Right ventricle myocardium superior (tissue), 1 donor: ENCODE measurements at places on chromosomes 2 and 18. TPM values are rescaled to one million over a fixed set of nuclear protein-coding genes. Genes with fewer than 3 reads are reported as not detected.

The TYW5 gene
- 2.7 TPM for total RNA-seq

The ANKRD44 gene
- total RNA-seq: 7.4 TPM

The POTEI gene
- total RNA-seq: not detected

The DTNB gene
- total RNA-seq: 4.5 TPM

The INO80B gene
- total RNA-seq: 19.6 TPM

The CHN1 gene
- total RNA-seq: 9.2 TPM

The FABP1 gene
- not detected for total RNA-seq

The KATNAL2 gene
- 3.0 TPM for total RNA-seq

The SETBP1 gene
- 6.3 TPM for total RNA-seq

The C2orf66 gene
- total RNA-seq: not detected
